ENCODE measurements at places on chromosomes 7 and 10.

DNA sequence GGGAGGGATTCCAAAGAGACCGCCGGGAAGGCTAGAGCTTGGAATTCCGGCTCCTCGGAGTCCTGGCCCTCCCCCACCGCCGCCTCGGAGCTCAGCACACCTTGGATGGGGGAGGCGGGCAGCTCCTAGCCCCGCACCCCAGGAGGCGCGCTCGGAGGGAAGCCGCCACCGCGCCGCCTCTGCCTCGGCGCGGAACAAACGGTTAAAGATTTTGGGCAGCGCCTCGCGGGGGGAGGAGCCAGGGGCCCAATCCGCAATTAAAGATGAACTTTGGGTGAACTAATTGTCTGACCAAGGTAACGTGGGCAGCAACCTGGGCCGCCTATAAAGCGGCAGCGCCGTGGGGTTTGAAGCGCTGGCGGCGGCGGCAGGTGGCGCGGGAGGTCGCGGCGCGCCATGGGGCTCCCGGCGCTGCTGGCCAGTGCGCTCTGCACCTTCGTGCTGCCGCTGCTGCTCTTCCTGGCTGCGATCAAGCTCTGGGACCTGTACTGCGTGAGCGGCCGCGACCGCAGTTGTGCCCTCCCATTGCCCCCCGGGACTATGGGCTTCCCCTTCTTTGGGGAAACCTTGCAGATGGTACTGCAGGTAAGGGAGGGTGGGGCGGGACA, at the start of gene CYP26A1:
CYP26A1 (plus strand) TSS at position 355 of the 608 bp plus-strand sequence; CDS start at position 397, 42 bp downstream.
- DNase-seq = no peak

- DNase-seq = no peak
These were observed 47.4 kb downstream of the GRB10 start for GRCh38 chr7:50735333-50735732.

- DNase-seq = peak; percentile 23
These were observed 390.3 kb downstream of the KCNMA1 start for GRCh38 chr10:77247031-77247990.

- no peak for DNase-seq
These were observed 247.4 kb upstream of the ETV1 start for GRCh38 chr7:14236834-14237233.

DNA sequence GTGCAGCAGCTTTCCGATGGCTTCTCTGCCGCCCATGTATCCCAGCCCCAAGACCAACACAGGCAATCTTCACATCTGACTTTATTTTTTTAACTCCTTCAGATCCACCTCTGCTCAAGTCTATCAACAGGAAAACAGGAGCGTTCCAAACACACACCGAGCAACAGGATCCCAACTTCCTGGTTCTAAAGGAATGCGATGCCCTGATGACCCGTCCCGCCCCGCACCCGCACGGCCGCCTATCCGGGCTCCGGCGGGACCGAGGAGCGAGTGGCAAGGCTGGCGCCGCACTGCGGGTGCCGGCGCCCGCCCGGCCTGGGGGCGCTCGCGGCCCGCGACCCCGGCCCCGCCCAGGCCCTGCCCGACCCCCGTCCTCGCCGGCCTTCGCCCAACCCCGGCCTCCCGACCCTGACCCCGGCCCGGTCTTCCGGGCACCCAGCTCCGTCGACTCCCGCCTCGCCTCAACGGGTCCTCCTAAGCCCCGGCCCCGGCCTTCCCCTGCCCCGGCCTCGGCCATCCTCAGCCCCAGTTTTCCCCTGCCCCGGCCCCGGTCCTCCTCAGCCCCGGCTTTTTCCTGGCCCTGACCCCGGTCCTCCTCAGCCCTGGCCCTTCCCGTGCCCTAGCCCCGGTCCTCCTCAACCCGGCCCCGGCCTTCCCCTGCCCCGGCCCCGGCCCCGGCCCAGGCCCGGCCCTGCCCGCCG, 730 bp downstream of the LARP4B start:
- DNase-seq = no peak

DNA sequence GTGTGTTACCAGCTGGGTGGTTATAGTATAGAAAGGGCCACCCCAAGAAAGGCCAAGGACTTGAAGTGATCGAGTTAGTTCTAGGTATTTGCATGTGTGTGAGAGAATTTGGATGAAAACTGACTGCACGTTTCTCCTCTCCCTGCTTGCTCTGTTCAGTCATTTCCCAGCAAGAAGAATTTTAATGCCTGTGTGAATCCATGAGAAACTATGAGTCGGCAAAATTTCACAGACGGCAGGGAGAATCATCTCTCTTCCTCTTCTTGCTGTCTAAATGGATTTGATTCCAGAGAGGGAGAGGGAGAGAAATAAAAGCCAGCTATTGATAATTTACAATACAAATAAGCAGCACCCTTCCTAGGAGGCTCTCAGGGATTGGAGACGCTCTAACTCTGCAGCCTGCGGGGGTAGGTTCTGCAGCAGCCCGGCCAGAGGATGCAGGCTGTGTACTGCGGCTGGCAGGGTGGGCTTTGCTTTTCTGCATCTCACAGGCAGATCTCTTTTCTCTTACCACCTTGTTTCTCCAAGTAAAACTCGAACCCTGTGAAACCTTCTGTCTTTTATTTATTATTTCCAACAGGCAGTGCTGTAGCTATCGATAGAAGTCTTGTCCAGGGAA, 183.6 kb downstream of the TCF7L2 start:
- DNase-seq = no peak

DNA sequence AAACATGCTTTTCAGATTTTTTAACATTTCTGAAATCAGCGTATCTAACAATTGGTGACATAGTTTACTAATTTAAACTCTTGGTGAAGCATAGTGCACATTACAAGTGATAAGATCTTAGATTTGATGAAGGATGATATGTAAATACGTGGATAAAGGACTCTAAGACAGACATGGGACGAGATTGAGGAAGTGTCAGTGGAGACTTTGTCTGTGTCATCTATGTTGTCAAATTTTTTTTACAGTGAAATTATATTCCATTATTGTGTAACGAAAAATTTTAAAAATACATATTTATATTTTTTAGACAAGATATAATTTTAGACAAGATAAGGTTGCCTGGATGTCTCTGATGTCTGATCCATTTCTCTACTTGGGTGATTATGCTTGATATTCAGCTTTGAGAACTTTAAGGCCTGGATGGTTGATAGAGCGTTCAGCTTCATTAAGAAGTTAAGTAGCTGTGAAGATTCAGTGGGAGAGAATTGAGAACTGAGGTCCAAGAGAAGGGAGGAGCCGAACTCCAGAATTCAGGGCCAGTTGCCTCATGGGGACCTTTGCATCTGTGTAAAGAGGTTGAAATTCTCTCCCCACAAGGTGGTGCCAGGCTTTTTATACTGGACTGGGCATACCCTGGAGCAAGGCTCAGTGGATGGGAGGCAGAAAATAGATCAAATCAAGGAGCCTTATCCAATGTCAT, 62.7 kb downstream of the KAT6B start:
- no peak for DNase-seq

DNA sequence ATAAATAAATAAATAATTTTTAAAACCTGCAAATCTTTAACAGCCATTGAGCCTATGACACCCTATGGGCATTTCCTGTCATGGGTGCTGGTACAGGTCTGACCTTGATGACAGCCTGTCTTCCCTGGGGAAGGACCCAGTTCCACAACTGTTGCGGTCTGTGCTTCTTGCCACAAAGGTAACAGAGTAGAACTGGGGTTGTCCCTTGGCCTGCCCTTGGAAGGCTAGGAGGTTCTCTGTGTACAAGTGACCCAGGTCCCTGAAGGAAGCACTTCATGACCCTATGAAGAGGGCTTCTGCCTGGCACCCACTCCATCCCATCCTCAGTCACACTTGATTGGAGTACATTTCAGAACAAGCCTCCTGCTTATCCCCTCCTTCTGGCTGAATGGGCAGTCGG, 66.9 kb downstream of the OGDH start:
- DNase-seq = no peak

DNA sequence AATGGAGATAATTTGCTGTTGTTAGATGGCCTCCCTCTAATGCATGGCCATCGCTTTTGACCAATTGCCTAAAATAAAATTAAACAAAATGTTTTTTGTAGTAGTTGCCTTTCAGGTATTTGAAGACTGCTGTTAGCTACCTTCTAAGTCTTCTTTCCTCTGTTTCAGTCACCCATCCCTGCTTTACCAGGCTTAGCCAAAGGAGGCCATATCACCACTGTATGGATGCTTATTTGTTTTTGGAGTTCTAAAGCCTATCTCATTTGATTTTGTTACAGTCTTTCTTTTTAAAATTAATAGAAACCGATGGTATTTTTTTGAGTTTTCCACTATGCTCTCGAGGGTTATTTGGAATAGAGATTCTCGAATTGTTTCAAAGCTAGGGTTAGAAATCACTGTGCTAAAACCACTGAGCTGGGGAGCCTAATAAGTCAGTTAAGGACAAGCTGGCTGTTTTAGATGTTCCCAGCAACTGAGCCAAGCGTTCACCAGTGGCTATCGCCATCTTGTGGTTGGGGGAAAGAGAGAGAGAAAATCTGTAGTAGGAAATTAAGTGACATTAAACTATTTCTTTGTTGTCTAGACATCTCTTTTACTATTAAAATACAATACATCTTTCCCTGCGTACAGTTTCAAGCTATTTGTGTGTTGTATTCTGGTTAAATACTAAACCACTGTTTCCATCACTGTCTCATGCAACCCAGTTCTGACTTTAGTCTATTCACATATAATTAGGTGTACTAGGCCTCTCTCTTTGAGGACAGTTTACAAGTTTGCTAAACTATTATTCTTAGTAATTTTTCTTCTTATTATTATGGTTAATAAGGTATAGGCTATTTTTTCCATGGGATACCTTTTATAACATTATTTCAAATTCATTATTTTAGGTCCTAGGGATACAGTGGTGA, 52.2 kb downstream of the GPR158 start:
- no peak for DNase-seq

GRCh38 chr10:98376485-98376884, 38.5 kb downstream of the PYROXD2 start:
- DNase-seq = no peak

DNA sequence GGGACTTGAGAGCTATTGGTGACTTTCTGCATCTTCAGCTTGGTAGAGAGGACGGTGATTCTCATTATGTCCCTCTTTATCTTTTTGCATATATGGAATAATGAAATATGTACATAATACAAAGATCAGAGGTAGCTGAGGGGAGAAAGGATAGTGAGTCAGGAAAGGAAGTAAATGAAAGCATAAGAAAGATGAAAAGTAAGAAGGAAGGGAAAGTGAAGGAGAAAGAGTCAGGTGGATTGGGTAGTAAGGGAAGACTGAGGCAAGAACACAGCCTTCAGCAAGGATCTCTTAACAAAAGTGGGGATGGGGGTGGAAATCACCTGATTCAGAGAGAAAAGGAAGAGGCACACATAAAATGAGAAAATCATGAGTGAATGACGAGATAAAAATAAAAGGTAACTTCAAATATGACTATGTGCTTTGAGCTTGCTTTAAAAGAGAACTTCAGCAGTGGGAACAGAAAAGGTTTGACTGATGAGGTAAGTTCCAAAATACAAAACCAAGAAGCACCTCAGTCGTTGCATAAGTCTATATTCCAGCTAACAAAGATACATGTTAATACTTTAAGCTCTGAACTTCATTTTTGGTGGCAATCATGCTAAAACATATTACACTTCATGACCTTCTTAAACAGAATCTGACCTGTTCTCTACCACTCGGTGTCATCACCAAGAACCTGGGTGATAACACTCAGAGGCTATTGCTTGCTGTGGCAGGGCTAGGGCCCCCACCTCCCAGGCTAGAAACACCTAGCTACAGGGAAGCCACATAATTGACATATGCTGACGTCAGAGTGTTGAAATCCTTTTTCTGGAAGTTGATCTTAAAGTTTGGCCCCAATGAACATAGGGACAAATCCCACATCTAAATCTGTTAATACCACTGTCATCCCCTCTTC, 32.9 kb downstream of the NRCAM start:
- no peak for DNase-seq

GRCh38 chr7:90424720-90425119, 21.5 kb downstream of the CLDN12 start:
- DNase-seq = no peak

GRCh38 chr10:128883231-128884032, 583.6 kb upstream of the MGMT start:
- DNase-seq = no peak

Measured in caudate nucleus (tissue), 63 donors.